A549 treated with ZK216348 at 1 μM for 4 hours (cell line): ENCODE measurements at places on chromosomes 13 and 19. TPM values are rescaled to one million over a fixed set of nuclear protein-coding genes. Genes with fewer than 3 reads are reported as not detected.

Gene GAPDHS
- not detected in 5 replicates for total RNA-seq

Gene GPR18
- not detected in 5 replicates for total RNA-seq

Gene GRIK5
- 0.21 to 1.0 TPM (median 0.60 TPM) in 5 replicates for total RNA-seq

Gene RHPN2
- 43.5 to 68.5 TPM (median 55.9 TPM) in 5 replicates for total RNA-seq
